ENCODE measurements at places on chromosomes 4 and X.

DNA sequence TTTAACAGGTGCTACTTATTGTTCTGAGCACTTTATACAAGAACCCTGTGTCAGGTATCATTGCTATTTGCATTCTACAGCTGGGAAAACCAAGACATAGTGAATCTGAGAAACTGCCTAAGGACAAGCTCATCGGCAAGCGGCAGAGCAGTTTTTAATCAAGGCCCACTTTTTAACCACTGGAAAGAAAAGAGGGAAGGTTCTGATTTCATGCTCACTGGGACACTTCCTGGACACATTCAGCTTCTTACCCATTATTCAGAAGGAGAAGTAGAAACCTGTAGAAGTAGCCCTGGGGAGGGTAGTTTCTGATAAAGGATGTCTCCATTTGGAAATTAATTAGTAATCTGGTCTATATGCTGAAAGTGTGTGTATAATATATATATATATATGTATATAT lies 2.5 kb upstream of the LNX1 start:
- DNase-seq: no peak

- no peak for DNase-seq
These were observed 457.9 kb downstream of the BCOR start for GRCh38 chrX:39639871-39640270.

GRCh38 chrX:70088751-70089150 lies 26.5 kb downstream of the OTUD6A start:
- DNase-seq: no peak

GRCh38 chr4:22688236-22688635 lies 4.5 kb upstream of the GBA3 start:
- no peak for DNase-seq

GRCh38 chr4:70183940-70184246 lies 11.6 kb upstream of the ODAM start:
- DNase-seq: no peak

DNA sequence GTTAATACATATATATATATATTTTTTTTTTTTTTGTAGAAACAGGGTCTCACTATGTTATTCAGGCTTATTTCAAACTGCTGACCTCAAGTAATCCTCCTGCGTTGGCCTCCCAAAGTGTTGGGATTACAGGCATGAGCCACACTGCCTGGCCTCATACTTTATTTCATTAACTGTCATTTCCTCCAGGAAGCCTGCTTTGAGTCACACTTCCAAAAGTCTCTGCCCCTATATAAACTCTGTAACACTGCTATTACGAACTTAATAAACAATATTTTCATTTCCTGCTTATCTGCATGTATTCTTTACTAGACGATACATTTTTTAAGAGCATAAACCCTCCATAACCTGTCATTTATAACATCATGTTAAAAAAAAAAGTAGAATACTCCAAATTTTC lies 167.2 kb downstream of the WDFY3 start:
- no peak for DNase-seq

GRCh38 chrX:150869450-150869849 lies 29.0 kb downstream of the CD99L2 start:
- DNase-seq: no peak

DNA sequence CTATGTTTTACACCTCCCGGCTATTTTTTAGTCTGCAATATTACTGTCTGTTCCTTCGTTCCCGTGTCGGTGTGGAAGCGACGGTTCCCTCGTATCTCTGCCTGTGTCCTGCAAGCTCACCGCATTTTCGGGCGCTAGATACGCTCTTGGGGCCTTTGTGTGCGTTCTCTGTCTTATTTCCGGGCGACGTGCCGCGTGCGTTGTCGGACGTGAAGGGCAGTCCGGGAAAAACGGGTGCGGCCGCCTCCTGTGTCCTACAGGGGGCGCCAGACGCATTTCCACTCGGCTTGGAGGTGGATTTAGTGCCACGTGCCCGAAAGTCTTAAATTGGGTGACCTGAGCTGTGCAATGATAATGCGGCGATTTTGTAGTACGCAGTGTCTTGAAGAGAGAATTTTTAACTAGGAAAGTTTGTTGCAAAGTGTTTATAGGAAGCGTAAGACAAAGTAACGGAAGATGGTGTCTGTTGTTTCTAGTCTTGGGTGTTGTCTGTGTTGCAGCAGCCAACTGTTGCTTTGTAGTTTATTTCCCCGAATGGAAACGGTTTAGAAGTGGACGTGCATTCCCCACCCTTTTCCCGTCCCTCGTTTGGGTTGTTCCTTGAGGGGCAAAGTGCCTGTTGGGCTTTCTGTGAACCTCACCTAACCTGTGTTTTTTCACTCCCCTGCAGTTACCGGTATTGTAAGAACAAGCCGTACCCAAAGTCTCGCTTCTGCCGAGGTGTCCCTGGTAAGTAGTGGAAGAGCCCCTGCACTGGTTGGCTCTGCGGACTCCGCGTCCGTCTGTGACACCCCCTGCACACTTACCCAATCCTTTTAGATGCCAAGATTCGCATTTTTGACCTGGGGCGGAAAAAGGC lies 720 bp downstream of the RPL10 start:
- peak; percentile 81 for DNase-seq

GRCh38 chrX:50114113-50114512 lies 86.7 kb downstream of the AKAP4 start:
- DNase-seq: no peak

GRCh38 chr4:143188136-143189088 lies 3.7 kb downstream of the USP38 start:
- no peak for DNase-seq

- no peak for DNase-seq
These were observed 2104.2 kb downstream of the PCDH7 start for GRCh38 chr4:32824336-32824735.

DNA sequence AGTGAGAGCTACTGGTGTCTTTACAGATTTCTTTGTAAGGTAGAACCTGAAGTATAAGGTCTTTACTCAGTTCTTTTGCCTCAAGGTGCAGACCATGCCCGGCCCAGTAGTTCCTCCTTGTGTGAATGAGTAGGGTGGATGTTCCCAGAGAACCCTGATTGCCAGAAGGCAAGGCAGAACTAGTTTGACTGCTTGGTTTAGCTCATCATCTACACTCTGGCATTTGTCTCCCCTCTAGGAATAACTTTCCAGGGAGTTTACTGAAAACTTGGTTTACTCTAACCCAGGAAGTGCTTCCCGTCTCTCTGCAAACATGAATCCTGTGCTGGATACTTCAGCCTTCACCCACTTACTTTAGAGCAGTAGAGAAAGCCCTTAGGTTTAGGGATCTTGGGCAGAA lies 29.1 kb downstream of the MCUB start:
- DNase-seq: no peak

GRCh38 chrX:148380650-148381561 lies 119.5 kb upstream of the AFF2 start:
- peak; percentile 87 for DNase-seq

DNA sequence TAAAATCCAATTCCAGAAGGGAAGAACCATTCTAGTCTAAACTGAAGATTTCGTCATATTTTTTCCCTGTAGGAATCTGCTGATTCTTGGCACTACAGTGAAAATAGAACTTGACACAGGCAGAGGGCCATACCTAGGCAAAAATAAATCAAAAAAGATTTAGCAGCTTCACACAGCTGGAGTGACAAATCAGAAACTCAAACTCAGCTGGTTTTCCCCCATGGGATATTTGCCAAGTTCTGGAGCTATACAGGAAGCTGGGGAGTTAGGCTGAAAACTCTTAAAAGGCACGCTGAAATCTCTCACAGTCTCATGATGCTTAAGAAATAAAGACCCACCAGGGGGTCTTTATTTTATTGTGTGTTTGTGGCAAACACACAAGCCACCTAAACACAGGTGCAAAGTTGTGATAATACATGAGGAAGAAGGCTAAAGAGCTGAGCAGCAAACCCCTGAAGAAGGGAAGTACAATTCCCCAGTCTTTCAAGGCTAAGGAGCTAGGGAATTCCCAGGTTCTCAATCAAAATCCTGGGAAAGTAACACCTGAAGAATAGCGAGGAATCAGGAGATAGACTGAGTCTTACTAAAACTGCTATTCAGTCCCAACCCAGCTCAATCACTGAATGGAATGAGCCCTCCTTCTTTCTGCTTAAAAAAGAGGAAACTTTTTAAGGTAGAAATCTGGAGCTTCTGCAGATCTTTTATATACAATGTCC lies 32.1 kb upstream of the BEND2 start:
- no peak for DNase-seq

GRCh38 chr4:8238515-8239053 lies 31.0 kb upstream of the HTRA3 start:
- DNase-seq: peak; percentile 70

DNA sequence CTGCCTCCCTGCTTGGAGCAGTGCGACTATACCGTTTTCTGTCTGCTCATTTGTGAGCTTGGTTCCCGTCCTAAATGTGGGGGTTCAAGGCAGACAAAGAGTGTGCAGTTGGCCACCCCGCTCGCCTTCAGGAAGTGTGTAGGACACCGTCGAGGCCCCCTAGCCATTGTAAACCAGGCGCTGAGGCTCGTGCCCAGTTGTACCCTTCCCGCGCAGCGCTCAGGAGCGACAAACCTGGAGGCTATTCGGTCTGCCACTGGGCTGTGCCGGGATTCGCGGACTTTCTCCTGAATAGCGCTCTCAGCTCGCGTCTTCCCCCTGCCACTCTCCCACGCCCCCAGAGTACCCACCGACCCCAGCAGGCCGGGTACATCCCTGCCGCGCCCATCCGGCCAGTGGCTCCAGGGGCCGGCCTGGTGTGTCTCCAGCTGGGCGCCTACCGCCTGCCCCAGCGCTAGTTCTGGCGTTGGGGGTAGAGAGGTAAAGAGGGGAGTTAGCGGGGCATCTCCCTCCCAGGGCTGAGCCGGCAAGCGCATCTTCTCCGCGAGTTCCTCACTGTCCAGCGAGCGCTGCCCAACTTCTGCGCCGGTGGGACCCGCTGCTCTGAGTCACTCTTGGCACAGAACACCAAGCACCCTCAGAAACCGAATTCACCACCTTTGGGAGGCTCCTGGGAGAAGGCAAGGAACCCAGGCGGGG lies 880 bp upstream of the LONRF3 start:
- DNase-seq: no peak

DNA sequence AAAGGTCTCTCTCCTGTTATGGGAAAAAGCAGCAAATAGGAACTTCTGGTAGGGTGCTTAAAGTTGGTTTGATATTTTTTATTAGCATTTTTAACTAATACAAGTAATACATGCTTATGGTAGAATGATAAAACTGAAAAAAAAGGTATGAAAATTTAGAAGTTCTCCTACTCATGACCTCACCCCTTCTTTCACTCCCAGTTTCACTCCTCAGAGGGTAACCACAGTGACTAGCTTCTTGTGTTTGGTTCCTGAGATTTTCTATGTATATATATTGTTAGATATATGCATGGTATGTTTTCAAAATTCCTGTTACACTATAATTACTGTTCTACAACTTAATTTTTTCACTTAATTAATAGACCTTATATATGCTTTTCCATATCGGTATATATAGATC lies 66.5 kb downstream of the AR start:
- DNase-seq: no peak

- DNase-seq: no peak
These were observed 59.3 kb upstream of the UBQLN2 start for GRCh38 chrX:56503941-56504673.

GRCh38 chr4:140641105-140641555 lies 72.4 kb upstream of the UCP1 start:
- no peak for DNase-seq

Data from inflammatory macrophage treated with lipopolysaccharide for 1 hour (primary cell).